ENCODE measurements at places on chromosomes 16 and 17.

DNA sequence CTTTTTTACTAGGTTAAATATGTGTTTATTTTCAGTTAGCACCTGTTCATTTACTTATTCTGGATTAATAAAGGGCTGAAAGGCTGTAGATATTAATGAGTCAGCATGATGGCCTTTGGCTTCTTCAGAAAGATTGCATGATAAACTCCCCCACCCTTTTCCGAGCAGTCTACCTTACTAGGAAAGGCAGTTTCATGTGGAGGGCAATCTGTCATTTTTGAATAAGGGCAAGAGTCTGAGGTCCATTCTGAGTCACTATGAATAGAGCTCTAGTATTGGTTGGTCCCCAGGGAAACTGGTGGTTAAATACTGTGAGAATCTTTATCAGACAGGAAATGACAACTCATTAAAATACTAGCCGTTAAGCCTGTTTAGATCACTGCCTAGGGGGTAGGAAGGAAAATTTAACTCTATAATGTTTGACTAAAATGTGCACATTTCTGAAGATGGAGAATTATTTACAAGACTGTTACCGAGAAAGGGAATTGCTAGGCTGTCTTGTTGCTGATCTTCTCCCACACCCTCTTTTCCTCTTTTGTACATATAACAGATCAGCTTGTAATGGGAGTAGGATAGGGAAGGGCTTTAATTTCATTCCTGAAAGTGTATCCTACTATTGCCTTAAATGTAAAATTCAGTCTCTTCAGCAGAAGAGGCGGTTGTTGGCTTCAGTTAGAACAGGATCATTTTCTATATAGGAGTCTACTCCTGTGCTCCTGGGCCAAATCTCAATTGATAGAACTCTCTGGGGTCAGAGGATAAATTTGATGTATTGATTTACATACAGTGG, 63.3 kb downstream of the TUBD1 start:
- DNase-seq = peak; percentile 98

- peak; percentile 80 for DNase-seq
These were observed 10.2 kb downstream of the COTL1 start for GRCh38 chr16:84607694-84608093.

DNA sequence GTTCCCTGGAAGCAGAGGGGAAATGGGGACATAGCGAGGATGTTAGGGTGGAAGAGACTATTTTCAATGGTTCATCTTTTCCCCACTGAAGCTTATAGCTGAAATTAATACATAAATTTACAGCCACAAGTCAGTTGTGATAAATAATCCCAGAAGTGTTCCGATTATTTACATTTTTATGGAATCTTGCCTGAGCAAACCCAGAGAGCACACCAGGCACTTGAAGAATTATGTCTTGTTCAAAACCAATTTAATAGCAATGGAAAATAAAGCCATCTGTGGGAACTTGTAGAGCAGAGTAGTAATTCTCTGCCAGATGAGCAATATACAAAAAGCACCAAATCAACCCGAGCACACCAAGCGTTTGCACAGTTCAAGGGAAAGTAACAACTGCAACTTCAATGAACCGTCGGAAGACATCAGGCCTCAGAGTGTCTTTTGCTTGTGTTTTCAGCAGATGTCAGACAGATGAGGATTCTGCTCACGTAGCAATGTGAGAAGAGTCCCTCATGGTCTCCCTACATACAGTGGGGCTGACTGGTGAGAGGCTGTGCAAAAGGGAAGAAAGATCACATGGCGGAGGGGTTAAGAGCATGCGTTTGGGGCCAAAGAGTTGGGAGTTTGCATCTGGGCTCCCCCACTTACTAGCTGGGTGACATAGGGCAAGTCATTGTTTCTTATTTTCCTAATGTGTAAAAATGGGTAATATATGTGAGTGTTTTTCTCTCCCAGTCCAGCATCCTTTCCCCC, 148.7 kb upstream of the HS3ST2 start:
- DNase-seq = no peak

GRCh38 chr17:40666331-40666730, 1.4 kb upstream of the KRT222 start:
- DNase-seq = no peak

DNA sequence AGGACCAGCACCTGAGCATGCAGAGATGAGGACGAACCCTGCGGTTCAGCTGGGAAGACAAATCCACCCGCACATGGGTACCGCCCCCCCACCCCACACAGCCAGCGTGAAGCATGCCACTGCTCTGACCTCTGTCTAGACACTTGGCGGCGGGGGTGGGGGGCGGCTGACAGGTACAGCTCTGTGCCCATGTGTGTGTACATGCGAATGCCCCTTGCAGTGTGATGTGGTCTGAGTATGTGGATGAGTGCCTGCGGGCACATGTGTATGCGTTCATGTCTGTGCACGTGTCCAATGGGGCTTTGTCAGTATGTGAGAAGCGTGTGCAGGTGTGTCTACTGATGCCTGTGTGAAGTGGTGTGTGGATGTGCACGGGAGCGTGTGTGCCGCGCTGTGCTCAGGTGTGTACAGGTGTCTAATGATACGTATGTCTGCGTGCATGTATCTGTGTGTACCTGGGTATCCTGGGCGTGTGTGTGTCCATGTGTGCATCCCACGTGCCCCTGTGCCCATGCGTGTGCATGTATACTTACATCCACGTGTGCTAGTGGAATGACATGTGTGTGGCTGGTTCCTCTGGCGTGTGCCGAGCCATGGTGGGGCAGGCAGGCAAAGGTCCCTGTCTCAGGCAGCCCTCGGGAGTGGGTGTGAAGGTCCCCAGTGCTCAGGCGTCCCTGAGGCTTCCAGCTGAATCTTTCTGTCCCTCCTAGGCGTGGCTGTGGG, 636 bp upstream of the RAP1GAP2 start:
- DNase-seq = no peak

GRCh38 chr16:80583466-80583865, 42.7 kb downstream of the DYNLRB2 start:
- no peak for DNase-seq

GRCh38 chr17:41516830-41517283, 1.8 kb downstream of the KRT15 start:
- DNase-seq = no peak

DNA sequence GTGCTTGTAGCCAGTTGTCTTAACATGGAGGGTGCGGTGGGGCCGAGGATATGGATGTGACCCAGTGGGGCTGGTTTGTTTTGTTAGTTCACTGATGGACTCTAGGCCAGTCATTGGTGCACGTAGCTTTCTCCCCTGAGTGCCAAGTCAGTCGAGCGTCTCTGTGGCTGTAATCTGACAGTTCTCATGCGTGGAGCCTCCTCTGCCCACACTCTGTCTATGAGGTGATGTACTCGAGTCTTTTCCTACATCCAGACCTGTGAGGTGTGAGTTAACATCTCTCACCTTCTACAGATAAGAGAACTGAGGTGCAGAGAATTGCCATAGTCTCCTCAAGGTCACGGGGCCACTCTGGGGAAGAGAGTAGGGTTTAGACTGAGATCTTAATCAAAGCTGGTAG, 90.2 kb downstream of the MARCHF10 start:
- no peak for DNase-seq

GRCh38 chr17:21001111-21001812, 41.5 kb downstream of the USP22 start:
- no peak for DNase-seq
